ENCODE measurements at places on chromosomes 11 and 22.

DNA sequence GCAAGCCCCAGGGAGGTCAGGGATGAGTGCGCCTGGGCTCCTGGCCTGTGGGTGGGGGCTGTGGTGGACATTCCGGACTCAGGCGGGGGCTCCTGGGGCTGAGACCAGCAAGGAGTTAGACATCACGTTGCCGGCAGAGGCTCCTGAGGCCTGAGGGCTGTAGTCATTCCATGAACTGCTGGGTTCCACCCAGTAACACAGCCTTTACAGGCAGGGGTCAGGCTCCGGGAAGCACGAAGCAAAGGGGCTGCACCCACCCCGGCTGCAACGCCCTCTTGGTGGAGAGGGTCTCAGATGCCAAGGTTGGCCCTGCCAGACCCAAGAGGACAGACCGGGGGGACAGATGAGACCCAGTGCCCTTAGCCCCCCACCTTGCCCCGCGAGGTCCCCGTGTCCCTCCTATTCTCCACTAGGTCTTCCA, 9.0 kb downstream of the TNNT3 start:
- no peak for DNase-seq

DNA sequence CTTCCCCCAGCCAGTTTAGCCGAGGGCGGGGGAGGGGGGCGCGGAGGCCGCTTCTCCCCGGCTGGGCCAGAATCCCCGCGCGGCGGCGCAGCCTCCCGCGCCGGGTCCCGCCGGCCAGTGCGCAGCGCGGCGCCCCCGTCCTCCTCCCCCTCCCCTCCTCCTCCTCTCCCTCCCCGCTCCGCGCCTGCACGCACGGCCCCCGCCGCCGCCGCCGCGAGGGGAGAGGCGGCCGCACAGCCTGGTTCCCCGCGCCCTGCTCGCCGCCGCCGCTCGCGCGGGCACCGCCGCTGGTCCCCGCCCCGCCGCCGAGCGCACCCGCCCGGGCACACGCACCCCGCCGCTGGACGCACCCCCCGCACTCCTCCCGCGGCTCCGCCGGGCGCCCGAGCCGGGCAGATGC, at the start of gene FLRT1:
Gene FLRT1, plus strand, starts transcription at position 356 of the 400 bp plus-strand sequence. CDS start 80,337 bp downstream, outside the sequence.
- DNase-seq: no peak

GRCh38 chr11:41323446-41323845, 136.0 kb downstream of the LRRC4C start:
- DNase-seq: no peak

- DNase-seq: no peak
These were observed 59.5 kb downstream of the TTC17 start for GRCh38 chr11:43418197-43418596.

GRCh38 chr22:22588485-22589164, 29.6 kb upstream of the PRAME start:
- no peak for DNase-seq

- DNase-seq: no peak
These were observed 679 bp upstream of the SSH3 start for GRCh38 chr11:67302571-67303131.

DNA sequence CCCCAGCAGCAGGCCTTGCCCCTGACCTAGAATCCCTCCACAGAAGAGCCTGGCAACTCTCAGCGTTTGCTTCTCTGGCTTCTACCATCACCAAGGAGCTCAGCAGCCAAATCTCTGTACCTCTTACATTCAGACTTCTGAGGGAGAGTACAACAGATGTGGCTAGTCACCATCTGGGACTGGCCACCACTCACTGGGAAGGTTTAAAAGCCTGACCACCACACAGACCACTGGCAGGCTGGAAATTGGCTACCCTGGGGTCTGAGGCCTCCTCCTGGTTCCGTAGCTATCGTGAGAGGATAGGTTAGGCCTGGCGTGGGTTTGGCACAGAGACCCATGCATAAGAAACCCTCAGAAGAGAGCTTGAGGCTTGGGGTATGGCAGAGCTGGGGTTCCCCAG, 478.5 kb upstream of the CADM1 start:
- no peak for DNase-seq

- DNase-seq: no peak
These were observed 129.1 kb downstream of the DCDC1 start for GRCh38 chr11:31240340-31240904.

DNA sequence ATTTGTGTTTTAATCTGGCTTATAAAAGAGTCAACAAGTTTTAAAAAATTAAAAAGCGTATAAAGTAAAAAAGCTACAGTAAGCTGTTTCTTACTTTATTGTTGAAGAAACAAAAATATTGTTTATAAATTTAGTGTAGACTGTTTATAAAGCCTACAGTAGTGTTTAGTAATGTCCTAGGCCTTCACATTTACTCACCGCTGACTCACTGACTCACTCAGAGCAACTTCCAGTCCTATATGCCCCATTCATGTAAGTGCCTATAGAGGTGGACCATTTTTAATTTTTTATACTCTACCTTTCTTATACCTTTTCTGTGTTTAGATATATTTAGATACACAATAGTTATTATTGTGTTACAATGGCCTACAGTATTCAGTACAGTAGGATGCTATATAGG, 12.2 kb downstream of the MPPED2 start:
- DNase-seq: no peak

DNA sequence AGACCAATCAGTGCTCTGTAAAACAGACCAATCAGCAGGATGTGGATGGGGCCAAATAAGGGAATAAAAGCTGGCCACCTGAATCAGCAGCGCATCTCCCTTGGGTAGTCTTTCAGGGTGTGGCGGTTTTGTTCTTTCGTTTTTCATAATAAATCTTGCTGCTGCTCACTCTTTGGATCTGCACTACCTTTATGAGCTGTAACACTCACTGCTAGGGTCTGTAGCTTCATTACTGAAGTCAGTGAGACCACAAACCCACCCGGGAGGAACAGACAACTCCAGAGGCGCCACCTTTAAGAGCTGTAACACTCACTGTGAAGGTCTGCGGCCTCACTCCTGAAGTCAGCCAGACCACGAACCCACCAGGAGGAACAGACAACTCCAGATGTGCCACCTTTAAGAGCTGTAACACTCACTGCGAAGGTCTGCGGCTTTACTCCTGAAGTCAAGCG, 175.5 kb upstream of the PDGFD start:
- no peak for DNase-seq

DNA sequence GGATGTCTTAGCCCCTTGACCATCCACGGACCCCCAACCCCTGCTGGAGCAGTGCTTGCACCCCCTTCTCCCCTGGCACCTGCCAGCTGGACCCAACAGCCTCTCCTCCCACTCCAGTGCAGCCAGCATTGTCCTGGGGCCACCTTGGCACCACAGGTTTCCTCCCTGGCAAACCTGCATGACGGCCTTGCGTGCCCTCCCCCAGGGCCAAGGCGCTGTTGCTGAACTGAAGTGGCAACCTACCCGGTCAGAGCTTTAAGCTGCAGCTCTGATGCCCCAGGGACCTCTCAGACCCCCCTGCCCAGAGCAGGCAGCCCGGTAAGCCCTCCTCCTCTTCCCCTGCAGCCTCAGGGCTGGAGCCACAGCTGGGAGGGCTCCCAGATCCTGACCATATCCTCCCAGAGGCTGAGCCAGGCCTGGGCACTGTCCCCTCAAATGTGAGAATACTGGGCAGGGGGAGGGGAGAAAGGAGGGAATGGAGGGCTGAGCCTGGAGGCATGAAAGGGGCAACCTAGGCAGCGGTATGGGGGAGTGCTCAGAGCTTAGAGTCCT, 1.8 kb upstream of the LRRC75B start:
- no peak for DNase-seq

DNA sequence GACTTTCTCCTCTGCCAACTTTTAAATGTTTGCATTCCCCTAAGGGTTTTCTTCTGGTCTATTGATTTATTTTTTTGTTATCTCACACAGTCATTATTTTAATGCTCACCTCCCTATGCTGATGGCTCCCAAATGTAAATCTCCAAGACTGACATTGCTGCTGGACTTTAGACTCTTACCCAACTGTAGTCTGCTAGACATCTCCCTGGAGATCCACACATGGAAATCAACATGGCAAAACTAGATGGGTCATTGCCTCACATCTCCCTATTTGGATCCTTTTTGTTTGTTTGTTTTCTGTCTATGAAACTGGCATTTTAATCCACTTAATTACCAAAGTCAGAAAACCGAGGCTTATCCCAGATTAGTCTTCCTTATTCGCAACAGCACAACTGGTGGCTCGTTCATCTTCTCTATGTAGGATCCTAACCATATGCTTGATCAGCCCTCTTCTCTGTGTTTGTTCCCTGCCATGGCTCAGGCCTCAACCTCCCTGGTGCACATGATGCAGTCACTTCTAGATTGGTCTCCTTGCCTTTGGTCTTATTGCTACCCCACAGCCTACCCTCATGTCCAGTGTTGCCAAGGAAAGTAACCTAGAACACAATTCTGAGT, 37.3 kb downstream of the SC5D start:
- no peak for DNase-seq

All from T-helper 2 cell (primary cell).